ENCODE measurements at places on chromosomes 7 and 10.

GRCh38 chr10:132690821-132691610, 94.9 kb downstream of the NKX6-2 start:
- DNase-seq: no peak

DNA sequence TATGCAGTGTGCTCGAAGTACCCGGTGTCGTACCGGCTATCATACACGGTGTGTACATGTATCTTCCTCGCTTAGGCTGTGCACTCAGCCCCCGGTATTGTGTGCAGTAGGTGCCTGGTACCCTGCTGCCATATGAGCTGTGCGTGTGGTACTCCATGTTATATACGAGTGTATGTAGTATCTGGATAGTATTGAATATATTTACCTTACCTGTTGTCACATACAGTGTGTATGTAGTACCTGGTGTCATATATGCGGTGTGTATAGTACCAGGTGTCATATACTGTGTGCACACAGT, 1.2 kb downstream of the ZMYND11 start:
- DNase-seq: no peak

- peak; percentile 39 for DNase-seq
Measured at GRCh38 chr7:8436965-8437364, 3.6 kb downstream of the NXPH1 start.

DNA sequence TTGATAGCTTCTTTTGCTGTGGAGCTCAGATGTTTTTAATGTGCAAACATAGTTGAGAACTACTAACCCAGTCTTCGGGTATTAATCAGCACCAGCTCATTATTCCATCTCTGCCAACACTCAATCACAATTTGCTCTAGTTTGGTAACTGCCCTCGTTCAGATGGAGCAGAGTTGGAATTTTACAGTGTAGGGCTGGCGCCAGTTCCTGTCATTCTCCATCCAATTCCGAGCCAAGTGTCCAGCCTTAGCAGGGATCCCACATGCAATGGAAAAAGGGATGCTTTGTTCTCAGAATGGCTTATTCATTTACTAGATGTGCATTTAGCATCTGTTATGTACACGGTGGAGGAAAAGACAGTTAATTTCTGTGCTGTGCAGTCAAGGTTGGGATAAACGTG, 504.5 kb upstream of the GALNT17 start:
- DNase-seq: no peak

GRCh38 chr10:36711361-36711760, 414.0 kb upstream of the ANKRD30A start:
- DNase-seq: no peak

- no peak for DNase-seq
Measured at GRCh38 chr7:33099154-33099940, 9.9 kb downstream of the RP9 start.

GRCh38 chr10:17286562-17287550, 58.8 kb downstream of the VIM start:
- no peak for DNase-seq

DNA sequence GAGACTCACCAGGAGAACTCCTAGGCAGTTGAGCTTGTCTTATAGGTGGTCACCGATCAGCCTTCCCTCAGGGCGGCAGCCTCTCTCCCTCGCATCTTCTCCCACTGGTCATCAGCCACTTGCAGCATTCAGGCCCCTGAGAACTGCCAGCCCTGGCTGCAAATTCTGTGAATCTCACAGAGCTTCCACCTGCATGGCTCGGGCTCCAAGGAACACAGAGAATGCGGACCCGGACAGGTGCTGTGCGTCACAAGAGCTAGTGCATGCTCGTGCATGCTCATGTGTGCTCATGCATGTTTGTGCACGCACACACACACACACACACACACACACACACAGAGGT, 176.9 kb downstream of the ARHGAP12 start:
- no peak for DNase-seq

GRCh38 chr10:79245539-79246208, 101.6 kb upstream of the PPIF start:
- no peak for DNase-seq

DNA sequence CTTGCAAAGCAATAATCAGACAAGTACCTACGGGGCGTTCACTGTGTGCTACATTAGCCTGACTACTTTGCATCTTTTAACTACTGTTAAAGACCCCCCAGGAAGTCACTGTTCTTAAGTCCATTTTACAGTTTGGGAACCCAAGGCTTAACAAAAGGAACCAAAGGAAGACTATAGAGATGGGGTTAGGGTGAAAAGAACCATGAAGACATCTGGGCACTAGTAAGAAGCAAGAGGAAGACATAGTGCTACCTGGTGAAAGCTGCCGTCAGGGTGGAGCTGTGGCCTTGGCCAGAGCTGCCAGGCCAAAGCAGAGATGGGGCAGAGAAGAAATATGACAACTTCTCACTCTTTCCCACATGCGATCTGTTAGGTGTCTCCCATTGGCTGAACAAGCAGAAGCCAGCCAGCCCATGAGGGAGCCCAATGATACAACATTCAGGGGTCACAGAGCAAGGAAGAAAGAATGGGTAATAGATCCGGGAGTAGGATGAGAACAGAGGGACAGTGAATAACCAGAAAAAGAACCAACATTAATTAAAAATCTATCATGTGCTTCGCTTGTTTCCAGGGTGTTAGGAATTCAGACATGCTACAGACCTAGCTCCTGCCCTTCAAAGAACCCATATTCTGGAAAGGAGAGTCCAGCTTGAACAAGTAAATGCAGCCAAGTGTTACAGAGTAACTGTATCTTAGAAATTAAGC, 85.4 kb downstream of the ARID5B start:
- no peak for DNase-seq

DNA sequence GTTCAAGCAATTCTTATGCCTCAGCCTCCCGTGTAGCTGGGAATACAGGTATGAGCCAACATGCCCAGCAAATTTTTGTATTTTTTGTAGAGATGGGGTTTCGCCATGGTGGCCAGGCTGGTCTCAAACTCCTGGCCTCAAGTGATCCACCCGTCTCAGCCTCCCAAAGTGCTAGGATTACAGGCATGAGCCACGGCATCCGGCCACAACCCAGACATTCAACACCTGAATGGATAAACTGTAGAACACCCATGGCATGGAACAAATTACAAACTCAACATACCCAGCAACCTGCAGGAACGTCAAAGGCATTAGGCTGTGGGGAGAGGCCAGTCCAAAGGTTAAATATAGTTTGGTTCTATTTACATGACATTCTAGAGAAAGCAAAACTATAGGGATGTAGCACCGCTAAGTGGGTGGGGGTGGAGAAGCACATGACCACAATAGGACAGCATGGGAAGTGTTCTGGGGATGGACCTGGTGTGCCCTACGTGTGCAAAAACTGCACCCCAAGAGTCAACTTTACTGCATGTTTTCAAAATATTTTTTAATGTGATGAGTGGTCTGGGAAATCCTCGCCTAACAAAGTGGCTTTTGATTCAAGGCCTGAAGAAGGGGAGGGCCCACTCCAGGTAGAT, 6.5 kb upstream of the PGAM2 start:
- no peak for DNase-seq

DNA sequence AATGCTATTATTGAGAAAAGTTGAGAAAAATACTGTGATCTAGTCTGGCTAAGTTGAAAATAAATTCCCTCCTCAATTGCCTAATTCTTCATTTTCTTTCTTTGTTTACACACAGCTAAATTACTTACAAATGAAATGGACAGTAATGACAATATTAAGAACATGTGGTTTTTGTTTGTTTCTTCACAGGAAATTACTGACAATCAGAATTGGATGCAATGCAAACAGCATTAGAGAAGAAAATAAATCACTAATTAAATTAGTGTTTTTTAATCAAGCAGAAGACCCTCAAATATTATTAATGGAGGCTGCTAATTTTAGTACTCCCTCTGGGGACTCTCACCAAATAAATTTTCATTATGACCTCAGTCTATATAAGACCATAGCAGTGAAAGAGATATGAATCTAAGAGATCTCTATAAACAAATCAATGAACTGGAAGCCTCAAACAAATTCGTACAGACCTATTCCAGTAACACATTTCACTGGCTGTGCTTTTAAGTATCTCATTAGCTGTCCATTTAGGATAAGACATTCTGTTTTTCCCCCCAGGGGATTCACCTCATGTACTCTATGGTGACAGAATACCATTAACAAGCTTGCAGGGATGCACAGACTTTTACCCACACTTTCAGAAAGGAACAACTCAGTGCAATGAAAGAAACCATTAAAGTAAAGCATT, 202.0 kb upstream of the DGKB start:
- DNase-seq: no peak

GRCh38 chr7:47192978-47193377, 388.9 kb downstream of the TNS3 start:
- DNase-seq: no peak

DNA sequence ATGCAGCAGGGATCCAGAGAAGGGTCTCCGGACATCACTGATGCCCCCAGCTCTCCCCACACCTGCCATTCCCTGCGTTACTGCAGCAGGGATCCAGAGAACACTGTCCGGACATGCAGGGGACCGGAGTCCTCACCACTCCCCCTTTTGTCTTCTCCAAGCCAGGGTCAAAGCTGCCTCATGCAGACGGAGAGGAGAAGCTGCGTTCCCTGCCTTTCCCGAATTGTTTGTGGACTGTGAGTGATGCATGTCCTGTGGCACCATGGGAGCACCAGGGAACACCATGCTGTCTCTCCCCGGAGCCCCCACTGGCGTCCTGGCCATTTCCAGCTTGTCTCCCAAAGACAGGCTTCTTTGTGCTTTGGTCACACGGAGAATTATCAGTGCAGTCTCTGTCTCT, 599.7 kb downstream of the PTPRN2 start:
- no peak for DNase-seq

DNA sequence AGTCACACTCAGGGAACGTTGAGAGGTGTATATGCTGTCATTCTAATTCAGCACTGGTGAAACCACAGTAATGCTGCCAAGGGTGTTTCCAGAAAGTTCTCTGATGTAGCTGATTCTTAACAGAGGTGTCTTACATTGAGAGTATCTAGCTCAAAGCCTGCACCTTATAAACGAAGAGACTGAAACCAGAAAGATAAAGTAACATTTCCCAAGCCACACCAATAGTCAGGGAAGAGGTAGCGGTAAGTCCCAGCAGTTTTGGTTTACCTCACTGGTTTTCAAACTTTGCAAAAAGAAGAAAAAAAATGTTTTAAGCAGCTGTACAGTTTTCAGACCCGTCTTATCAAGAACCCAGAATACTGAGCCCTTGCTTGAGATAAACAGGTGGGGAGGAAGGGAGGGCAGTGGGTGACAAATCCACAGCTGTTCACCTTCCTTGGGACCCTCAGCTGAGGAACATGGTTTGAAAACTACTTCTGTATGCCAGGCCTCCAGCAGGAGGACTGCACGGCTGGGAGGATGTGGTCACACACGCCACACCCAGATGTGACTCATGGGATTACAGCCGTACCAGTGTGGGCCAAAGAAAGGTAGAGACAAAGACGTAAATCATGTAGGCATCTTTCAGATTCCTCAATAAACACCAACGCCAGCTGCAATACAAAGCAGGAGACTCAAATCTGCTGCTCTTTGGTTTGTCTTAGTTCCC, 63.9 kb upstream of the GSDME start:
- DNase-seq: peak; percentile 72

DNA sequence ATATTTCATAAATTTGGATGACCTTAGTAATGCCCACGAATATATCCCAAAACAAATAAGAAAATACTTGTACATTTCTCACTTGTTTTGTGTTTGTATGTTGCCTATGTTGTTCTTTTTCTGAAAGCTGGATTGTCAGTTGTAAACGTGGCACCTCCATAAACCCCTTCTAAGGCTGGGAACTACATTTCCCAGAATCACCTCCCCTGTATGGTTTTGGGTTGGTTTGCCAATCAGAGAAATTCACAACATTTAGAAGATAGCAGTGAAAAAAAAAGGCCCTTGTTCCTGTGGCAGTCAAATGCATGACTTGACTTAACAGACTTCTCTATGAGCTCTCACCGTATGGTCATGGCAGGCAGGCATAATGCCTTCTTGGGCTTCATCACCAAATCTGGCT, 676.3 kb upstream of the STEAP1 start:
- no peak for DNase-seq

GRCh38 chr10:7162331-7162730, 248.5 kb downstream of the SFMBT2 start:
- DNase-seq: no peak

DNA sequence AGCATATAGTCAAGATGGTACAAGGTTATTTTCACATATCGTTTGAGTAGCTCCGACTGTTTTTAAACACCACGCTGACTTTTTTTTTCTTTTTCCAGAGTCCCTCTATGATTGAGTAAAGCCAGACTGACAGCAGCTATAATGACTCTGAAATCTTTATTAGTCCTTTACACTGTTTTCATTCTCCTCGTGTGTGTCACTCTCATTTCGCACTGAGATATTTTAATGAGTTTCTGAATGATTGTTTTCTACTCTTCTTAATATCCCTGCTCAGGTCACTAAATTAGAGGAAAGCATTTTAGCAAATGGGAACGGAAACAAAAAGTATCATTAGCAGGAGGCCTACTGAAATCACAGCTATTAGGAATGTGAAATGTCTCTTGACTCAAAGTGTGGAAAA, 162.3 kb upstream of the MTPN start:
- DNase-seq: no peak

- DNase-seq: no peak
Measured at GRCh38 chr10:124132306-124132705, 38.9 kb upstream of the CHST15 start.

GRCh38 chr7:123867225-123867624, 22.3 kb downstream of the HYAL4 start:
- DNase-seq: no peak

DNA sequence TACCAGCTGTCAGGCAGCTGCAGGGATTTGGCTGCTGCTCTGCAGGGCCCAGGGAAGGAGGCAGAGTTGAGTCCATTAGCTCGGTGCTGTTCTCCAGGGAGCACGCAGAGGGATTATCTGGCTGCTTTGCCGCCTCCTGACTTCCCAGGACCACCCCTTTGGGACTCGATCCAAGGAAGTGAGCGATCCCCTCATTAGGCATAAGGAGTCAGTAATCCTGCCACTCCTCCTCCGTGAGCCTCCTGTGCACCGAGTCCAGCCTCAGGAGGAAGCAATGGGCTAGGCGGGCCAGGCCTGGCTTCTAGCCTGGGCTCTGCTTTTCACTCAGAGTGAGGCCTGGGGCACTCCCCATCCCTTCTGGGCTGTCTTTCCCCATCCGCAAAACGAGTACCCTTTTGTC, 417.9 kb downstream of the RPS24 start:
- DNase-seq: no peak

DNA sequence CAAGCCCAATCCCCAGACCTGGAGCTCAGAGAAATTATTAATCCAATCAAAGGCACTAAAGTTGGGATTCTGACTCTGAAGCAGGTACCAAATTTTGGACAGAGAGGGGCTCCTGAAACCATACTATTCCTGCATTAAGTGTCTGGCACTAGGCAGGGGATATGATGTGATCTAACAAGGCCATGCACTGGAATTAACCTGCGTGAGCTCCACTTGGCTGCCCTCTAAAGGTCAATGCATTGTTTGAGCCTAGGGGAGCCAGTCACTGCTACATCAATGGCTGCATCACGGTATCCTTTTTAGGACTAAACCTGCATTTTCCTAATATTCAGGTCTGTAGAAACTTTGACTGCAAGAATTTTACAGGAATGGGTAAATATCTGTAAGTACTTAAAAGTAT, 42.1 kb downstream of the ST8SIA6 start:
- no peak for DNase-seq
